ENCODE measurements at places on chromosomes 5 and 9.

DNA sequence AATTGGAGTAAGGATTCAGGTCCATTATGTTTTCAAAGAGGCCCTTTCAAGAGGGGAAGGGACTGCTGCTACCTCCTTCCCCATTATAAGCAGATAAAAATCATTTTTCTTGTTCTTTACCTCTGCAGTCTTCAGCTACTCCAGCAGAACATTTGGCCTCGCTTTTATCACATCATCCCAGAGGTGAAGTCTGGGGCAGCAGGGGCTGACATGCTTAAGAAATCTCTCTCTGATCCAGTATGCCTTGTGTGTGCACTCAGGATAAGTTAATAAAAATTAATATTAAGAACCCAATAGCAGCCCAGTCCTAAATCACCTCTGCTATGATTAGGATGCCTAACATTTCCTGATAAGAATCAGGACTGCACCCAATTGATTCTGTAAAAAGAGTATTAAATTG is 306.9 kb upstream of the NREP start:
- DNase-seq = no peak

DNA sequence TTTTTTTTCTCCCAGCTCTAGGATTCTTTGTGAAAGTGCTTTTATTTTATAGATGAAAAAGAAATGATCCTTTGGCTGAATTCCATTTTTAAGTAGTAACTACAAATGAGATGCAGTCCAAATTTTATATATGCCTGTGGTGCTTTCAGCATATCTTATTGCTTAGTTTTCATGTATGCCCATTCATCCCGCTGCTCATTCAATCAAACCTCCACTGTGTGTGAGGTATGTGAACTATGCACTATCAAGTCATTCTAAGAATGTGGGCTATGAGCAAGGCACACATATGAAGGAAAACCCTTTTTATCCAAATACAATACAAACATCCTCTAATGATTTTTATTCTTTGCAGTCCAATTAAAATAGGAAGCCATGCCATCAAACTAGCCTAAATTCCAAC is 1069.1 kb upstream of the DMAC1 start:
- DNase-seq = peak; percentile 27

- DNase-seq = peak; percentile 88
Measured at GRCh38 chr9:114484854-114485443, 20.3 kb downstream of the WHRN start.

GRCh38 chr9:135178498-135178897 is 91.0 kb downstream of the OLFM1 start:
- DNase-seq = no peak

DNA sequence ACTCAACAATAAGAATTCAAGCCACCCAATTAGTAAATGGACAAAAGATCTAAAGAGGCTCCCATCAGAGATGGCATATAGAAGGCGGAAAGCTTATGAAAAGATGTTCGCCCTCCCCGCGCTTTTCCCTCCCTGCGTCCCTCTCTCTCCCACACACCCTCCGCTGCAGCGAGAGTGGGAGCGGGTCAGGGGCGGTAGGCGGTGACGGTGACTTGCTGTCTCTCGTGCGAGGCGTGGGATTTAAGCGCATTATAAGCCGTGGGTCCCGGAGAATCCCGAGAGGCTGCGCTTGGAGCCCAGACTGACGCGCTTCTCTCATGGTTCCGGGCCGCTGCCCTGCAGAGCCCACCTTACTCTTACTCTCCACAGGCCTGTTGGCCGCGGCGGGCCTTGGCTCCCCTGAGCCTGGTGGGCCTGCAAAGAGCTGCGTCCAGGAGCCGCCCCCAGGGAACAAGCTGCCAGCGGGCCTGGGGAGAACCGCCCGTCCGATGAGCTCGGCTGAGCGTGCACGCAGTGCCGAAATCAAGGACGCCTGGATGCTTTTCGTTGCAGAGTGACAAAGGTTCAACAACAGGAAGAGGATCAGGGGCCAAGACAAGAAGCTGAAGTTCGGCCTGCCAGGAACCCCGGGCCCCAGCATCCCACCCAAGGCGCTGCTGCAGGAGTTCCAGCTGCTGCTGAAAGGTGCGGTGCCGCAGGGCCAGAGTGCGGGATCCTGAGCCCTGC is 42.6 kb upstream of the BICD2 start:
- no peak for DNase-seq

DNA sequence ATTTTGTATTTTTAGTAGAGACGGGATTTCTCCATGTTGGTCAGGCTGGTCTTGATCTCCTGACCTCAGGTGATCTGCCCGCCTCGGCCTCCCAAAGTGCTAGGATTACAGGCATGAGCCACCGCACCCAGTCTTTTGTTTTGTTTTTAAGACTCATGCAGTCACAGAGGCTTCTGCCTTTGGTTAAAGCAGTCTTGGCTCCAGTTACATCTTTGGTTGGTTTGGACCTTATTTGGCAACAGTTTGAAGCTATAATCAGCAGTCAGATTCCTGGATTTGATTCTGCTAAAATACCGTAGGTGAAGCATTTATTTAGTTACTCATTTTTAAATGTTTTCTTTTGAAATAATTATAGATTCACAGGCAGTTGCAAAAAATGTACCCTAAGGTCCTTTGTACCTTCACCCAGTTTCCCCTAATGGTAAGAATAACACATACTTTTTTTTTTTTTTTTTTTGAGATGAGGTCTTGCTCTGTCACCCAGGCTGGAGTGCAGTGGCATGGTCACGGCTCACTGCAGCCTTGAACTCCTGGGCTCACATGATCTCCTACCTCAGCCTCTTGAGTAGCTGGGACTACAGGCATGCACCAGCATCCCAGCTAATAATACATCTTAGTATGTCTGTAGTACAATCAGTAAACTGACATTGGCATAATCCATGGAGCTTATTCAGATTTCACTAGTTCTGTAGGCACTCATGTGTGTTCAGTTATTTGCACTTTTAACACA is 15.7 kb downstream of the USP20 start:
- DNase-seq = peak; percentile 32
